ENCODE measurements at places on chromosomes 6 and 20.

- no peak for DNase-seq
Measured at GRCh38 chr6:3755637-3756545, 4.4 kb upstream of the PXDC1 start.

DNA sequence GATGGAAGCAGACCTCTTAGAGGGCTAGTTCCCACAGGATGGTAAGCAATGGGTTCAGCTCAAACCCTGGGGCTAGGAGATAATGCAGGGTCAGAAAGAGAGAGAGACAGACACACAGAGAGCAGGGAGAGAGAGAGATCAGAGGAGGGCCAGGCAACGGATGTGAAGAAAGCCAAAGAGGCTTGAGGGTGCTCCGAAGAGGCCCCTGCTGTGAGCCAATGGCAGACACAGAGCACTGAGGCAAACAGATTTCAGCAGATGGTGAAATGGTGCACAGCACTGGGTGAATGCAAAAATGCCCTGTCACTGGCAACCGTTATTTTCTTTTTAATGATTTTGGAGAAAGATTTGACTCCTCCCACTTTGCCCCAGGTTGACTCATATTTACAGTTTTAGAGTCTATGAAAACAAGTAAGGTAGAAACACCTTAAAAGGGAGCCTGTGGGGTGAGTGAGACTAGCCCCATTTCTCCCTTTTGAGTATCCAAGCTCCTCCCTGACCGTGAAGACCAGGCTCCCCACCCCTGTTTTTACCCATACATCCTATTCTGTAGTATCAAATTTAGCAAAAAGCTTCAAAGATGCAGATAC lies 840 bp downstream of the DEFB132 start:
- no peak for DNase-seq

GRCh38 chr6:144325232-144325631 lies 40.1 kb downstream of the UTRN start:
- no peak for DNase-seq

DNA sequence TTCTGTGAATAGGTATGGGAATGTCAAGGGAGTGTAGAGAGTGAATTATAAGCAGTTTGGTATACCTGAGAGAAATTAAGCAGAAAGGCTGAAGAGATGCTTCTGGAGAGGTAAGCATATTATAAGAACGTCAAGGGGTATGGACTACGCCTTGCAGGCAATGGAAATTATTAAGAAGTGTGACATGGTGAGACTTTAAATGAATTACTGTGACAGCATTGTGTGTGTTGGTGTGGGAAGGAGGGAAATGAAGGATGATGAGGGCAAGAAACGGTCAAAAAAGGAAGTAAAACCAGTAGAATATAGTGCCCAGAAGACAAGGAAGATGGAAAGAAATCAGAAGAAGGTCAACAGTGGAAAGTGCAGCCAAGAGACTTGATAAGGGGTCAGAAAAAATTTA lies 5.9 kb downstream of the KHDRBS2 start:
- no peak for DNase-seq

GRCh38 chr6:35795453-35796071 lies 1.6 kb downstream of the CLPS start:
- no peak for DNase-seq

DNA sequence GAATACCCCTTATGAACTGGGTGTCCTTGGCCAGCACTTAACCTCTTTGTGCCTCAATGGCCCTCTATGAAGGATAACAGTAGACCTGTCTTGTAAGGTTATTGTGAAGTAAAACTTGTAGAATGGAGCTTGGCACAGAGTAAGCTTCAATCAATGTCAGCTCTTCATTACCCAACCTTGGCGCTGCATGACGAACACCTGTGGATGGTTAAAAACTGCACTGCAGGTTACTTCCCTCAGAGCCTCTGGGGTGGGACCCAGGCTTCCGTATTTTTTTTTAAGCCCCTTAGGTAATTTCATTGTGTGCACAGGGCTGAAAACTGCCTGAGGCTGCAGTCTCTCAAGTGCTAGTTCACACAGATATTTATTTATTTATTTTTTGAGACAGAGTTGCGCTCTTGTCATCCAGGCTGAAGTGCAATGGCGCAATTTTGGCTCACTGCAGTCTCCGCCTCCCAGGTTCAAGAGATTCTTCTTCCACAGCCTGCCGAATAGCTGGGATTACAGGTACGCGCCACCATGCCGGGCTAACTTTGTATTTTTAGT lies 42.8 kb upstream of the SLC23A2 start:
- no peak for DNase-seq

DNA sequence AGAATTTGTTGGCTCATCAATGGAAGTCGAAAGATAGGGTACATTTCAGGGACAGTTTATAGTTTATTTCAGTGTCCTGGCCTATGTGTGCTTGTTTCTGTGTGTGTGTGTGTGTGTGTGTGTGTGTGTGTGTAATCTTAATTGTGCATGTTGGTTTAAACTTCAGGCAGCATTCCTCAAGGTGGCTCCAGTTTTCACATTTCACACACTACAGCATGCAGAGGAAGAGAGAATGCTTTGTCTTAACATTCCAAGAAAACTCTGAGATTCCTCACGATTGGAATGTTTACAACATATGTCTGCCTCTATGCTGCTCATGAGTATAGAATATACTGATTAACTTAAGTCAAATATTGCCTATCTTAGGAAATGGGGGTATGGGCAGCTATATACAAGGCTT lies 332.6 kb upstream of the EPHA7 start:
- no peak for DNase-seq

- no peak for DNase-seq
Measured at GRCh38 chr6:82183642-82184282, 63.8 kb downstream of the IBTK start.

DNA sequence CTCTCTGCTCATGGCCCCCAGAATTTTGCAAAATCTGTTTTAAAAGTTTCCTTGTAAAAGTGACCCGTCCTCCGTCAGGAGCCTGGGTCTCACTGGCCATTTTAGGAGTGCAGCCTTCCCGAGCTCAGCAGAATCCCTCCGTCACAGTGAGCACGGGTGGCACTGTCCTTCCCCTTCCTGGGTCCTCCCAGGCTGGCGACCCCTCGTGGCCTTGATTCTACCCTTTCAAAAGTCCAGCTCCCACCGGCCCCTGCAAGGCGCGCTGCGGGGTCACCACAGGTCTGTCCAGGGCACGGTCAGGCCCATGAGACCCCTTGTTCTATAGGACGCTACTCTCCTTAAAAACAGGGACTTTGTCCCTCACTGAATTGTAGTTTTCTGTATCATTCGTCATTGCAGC lies 112.7 kb downstream of the PSMB1 start:
- DNase-seq, result no peak

DNA sequence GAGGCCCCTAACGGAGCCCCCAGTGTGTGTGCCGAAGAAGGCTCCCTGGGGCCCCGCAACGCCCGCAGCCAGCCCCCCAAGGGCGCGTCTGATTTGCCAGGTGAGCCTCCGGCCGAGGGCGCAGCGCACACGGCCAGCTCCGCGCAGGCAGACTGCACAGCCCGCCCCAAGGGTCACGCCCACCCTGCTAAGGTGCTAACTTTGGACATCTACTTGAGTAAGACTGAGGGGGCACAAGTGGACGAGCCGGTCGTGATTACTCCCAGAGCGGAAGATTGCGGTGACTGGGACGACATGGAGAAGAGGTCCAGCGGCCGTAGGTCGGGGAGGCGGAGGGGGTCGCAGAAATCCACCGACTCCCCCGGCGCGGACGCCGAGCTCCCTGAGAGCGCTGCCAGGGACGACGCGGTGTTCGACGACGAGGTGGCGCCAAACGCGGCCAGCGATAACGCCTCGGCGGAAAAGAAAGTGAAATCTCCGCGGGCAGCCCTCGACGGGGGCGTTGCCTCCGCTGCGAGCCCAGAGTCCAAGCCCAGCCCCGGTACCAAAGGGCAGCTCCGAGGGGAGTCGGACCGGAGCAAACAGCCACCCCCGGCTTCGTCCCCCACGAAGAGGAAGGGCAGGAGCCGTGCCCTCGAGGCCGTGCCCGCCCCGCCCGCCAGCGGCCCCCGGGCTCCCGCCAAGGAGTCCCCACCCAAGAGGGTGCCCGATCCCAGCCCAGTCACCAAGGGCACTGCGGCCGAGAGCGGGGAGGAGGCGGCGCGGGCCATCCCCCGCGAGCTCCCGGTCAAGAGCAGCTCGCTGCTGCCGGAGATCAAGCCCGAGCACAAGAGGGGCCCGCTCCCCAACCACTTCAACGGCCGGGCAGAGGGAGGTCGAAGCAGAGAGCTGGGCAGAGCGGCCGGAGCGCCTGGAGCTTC lies 117.0 kb downstream of the RTN4IP1 start:
- peak; percentile 71 for DNase-seq

DNA sequence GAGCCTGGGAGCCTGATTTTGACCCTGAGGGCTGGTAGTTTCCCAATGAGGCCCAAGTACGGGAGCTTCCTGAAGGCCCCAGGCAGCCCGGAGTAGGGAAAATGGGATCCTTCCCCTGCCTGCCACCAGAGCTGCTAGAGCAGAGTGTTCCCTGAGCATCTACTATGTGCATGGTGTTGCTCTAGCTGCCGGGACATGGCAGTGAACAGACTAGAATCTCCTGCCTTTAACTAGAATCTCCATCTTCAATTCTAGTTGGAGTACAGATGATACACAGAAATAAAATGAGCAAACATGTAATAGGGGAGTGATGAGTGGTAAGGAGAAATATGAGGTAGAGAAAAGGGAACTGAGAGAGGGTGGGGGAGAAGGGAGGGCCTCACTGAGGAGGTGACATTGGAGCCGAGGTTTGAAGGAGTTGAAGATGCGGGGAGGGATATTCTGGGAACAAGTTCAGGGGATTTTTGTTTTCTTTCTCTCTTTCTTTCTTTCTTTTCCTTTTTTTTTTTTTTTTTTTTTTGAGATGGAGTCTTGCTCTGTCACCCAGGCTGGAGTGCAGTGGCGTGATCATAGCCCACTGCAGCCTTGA lies 18.5 kb downstream of the VSTM2L start:
- DNase-seq, result no peak
